Type B pancreatic cell (in vitro differentiated cells): ENCODE measurements at places on chromosomes 5 and 9. TPM values are rescaled to one million over a fixed set of nuclear protein-coding genes. Genes with fewer than 3 reads are reported as not detected.
A peak's percentile ranks its signal among the peaks of the same experiment; 100 is the strongest.

Gene NR4A3
- 2.0 and 3.4 TPM in 2 replicates for total RNA-seq

Gene PCDHGA11
- total RNA-seq, result 2.6 TPM in 2 replicates

Gene VCP
- 258 and 285 TPM in 2 replicates for total RNA-seq

Gene TMEM167A
- total RNA-seq, result 107 and 124 TPM in 2 replicates

Gene RMND5B
- total RNA-seq, result 41.8 and 52.1 TPM in 2 replicates

Gene MBLAC2
- 3.9 and 6.2 TPM in 2 replicates for total RNA-seq

Gene BSPRY
- 9.0 and 22.6 TPM in 2 replicates for total RNA-seq

Gene IL31RA
- not detected in 2 replicates for total RNA-seq

Gene N4BP3
- 6.6 and 11.2 TPM in 2 replicates for total RNA-seq

Gene ZCCHC9
- 33.9 and 37.5 TPM in 2 replicates for total RNA-seq

Gene HTR1A
- total RNA-seq, result 0.90 and 1.1 TPM in 2 replicates

Gene AGXT2
- total RNA-seq, result not detected in 2 replicates

Gene MARVELD2
- total RNA-seq, result 26.1 and 62.5 TPM in 2 replicates

Gene SLC36A3
- not detected in 2 replicates for total RNA-seq

GRCh38 chr9:109816490-109816889 lies 36.5 kb downstream of the PALM2AKAP2 start:
- peaks cover 16% of the 10 kb centered on the region for H3K4me1 ChIP-seq
- peaks cover 3% of the 10 kb centered on the region for H3K36me3 ChIP-seq
- H3K27me3 ChIP-seq, result no peaks in the 10 kb centered on the region

DNA sequence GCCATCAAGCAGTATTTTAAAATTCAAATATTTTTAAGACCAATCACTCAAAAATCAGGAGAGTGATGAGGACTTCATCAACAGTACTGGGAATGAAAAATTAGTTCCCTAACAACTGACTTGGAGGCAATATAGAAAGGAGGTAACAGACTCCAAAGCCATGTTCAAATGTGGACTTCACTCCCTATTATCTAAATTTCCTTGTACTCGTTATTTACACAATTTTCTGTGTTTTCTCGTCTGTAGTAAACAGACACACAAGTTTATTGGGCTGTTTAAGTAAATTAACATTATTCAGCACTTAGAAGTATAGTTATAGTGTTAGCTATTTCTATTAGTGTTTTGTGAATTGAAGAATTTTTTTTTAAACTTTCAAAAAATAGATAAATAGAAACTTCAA lies 159.5 kb upstream of the FTMT start:
- H3K4me3 ChIP-seq, result no peak overlapping the region
- no peak overlapping the region for H3K27ac ChIP-seq
- H3K4me1 ChIP-seq, result peaks cover 12% of the 10 kb centered on the region
- DNase-seq, result no peak
- no peaks in the 10 kb centered on the region for H3K36me3 ChIP-seq

GRCh38 chr5:109748546-109748945 lies 58.8 kb downstream of the MAN2A1 start:
- no peak for DNase-seq
- no peak overlapping the region for H3K4me3 ChIP-seq
- no peak overlapping the region for H3K27ac ChIP-seq
- H3K36me3 ChIP-seq, result peaks cover 20% of the 10 kb centered on the region
- H3K4me1 ChIP-seq, result peaks cover 23% of the 10 kb centered on the region

DNA sequence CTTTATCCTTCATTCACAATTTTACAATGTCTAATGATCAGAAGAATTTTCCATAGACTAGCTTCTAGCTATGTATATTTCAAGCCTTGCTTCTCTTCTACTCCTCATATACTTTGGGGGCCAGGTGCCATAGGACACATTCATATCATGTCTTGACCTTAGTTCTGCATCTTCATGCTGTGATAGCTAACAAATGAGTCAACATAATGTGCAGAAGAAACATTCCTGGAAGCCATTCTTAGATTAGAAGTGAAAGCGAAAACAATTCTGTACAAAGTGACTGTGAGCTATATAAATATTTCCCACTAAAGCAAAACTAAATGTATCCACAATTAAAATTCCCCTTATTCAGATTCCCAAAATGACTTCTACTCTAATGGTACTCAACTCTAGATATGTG lies 320.2 kb upstream of the NREP start:
- no peak overlapping the region for H3K4me3 ChIP-seq
- no peak overlapping the region for H3K27ac ChIP-seq
- H3K4me1 ChIP-seq, result peaks cover 3% of the 10 kb centered on the region
- H3K27me3 ChIP-seq, result no peaks in the 10 kb centered on the region
- H3K36me3 ChIP-seq, result no peaks in the 10 kb centered on the region
- DNase-seq, result no peak

GRCh38 chr5:177378884-177379883 lies 5.0 kb upstream of the SLC34A1 start:
- peak overlapping the region; percentile 27 for H3K27ac ChIP-seq
- H3K27me3 ChIP-seq, result no peaks in the 10 kb centered on the region
- H3K4me3 ChIP-seq, result no peak overlapping the region
- no peaks in the 10 kb centered on the region for H3K36me3 ChIP-seq

DNA sequence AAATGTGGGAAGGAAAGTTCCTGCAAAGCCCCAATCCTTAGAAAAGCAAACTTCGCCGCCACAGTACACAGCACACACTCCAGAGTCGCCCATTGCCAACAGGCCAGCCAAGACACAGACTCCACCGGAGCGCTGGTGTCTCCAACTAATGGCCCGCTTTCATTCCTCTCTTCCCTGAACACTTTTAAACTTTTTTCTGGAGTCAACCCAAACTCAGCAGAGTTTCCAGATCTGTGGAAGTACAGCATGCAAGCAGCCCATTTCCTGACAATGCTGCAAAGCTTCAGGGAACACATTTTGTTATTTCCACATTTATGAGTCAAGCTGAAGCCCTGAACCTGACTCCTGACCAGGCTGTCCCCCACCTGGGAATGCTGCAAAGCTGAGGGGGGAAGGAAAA lies 351.9 kb downstream of the NFIB start:
- H3K27ac ChIP-seq, result peak overlapping the region; percentile 30
- no peaks in the 10 kb centered on the region for H3K36me3 ChIP-seq
- no peak overlapping the region for H3K4me3 ChIP-seq
- H3K4me1 ChIP-seq, result peaks cover 19% of the 10 kb centered on the region
- H3K27me3 ChIP-seq, result no peaks in the 10 kb centered on the region

- no peak for DNase-seq
- no peaks in the 10 kb centered on the region for H3K36me3 ChIP-seq
- H3K4me3 ChIP-seq, result no peak overlapping the region
- H3K27ac ChIP-seq, result no peak overlapping the region
- H3K27me3 ChIP-seq, result peaks cover 12% of the 10 kb centered on the region
Measured at GRCh38 chr5:68139611-68140441, 75.7 kb upstream of the PIK3R1 start.

DNA sequence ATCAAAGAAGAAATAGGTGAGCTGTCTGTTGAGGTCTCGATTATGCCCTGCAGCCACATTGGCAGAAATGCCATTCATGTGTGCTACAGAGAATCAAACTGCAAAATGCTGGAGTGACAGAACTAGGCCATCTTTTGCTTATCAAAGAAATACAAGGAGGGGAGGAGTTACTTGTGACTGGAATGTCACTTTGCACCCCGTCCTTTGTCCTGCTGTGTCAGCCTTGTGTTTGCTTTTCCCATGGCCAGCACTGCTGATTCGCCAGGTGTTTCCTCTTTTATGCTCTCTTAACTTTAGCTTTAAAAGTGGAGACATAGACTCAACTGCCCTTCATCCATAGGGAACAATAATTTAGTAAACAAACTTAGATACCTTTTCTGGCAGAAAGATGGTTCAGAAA lies 54.3 kb downstream of the SLC46A2 start:
- no peak for DNase-seq
- H3K36me3 ChIP-seq, result peaks cover 21% of the 10 kb centered on the region
- H3K4me1 ChIP-seq, result peaks cover 12% of the 10 kb centered on the region
- H3K27me3 ChIP-seq, result no peaks in the 10 kb centered on the region

DNA sequence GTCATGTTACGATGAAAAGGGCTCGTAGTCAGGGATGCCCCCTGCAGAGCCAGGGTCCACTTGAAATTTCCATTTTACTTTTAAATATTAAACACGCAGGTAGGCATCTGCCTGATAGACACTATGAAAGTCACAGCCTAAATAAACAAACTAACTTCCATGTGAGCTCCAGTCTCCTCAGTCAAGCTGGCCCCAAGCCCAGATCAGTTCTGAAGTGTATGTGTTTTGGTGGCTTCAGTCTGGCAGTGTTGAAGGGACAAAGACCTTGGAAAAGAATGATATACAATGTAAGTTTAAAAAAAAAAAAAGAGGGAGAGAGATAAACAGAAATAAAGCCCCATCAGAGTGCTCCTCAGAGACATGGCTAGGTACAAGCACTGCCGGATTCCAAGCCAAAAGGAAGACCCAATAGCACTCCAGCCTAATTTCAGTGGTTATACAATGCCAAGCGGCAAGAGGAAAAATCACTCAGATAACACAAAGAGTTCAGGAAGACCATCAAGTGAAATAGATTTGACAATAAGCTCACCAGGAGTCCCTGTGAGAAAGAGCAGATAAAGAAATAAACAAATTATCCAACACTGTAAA lies 181.0 kb downstream of the BNC2 start:
- H3K36me3 ChIP-seq, result peaks cover 15% of the 10 kb centered on the region
- H3K27ac ChIP-seq, result no peak overlapping the region
- no peak for DNase-seq
- no peak overlapping the region for H3K4me3 ChIP-seq

GRCh38 chr9:85302938-85303756 lies 438.6 kb downstream of the AGTPBP1 start:
- H3K4me3 ChIP-seq, result peak overlapping the region; percentile 50
- H3K4me1 ChIP-seq, result peaks cover 53% of the 10 kb centered on the region
- H3K36me3 ChIP-seq, result no peaks in the 10 kb centered on the region

GRCh38 chr9:69985971-69986370 lies 57.7 kb upstream of the MAMDC2 start:
- DNase-seq, result no peak
- no peak overlapping the region for H3K4me3 ChIP-seq
- peaks cover 26% of the 10 kb centered on the region for H3K4me1 ChIP-seq
- no peak overlapping the region for H3K27ac ChIP-seq
- no peaks in the 10 kb centered on the region for H3K36me3 ChIP-seq

- H3K4me3 ChIP-seq, result no peak overlapping the region
- H3K27ac ChIP-seq, result no peak overlapping the region
- no peaks in the 10 kb centered on the region for H3K36me3 ChIP-seq
Measured at GRCh38 chr5:8766448-8766847, 779.4 kb downstream of the SEMA5A start.

- no peaks in the 10 kb centered on the region for H3K27me3 ChIP-seq
- H3K36me3 ChIP-seq, result peaks cover 7% of the 10 kb centered on the region
- H3K4me3 ChIP-seq, result peak overlapping the region; percentile 97
- peaks cover 24% of the 10 kb centered on the region for H3K4me1 ChIP-seq
- peak overlapping the region; percentile 90 for H3K27ac ChIP-seq
Measured at GRCh38 chr5:43601454-43602260, 1.3 kb upstream of the NNT start.

DNA sequence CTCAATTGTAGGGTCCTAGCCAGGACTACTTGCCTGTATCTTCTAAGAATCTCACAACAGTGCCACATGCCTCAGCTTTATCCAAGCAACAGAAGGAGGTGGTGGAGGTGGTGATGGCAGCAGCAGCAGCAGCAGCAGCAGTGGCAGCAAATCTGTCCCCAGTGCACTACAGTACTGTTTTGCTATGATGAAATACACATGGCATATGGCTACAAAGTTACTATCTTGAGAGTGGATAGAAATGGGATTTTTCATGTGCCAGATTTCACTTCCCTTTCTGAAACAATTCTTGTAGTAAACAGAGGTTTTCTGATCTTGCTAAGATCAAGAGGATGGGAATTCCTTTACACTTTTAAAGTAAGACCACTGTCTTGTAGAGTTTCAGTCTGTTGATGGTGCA lies 8.1 kb upstream of the CYSTM1 start:
- peaks cover 15% of the 10 kb centered on the region for H3K4me1 ChIP-seq
- DNase-seq, result no peak
- H3K27ac ChIP-seq, result no peak overlapping the region
- no peaks in the 10 kb centered on the region for H3K36me3 ChIP-seq
- H3K27me3 ChIP-seq, result peaks cover 5% of the 10 kb centered on the region
- H3K4me3 ChIP-seq, result no peak overlapping the region

DNA sequence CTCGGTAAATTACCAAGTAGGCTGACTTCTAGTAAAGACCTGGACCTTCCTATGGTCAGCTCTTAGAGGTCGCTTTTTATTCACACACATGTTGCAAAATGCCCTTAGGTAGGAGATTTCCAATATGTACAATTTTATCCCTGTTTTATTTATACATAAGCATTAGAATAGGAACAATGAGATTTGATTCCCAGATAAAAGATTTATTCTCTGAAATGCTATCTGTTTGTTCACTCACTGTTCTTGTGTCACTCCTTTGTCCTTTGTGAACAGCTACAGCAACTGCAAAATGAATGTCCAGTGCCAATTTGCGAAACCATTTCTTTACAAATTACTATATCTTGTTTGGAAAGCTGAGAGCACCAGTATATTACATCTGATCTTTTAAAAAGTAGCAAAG lies 991.5 kb upstream of the TYRP1 start:
- no peaks in the 10 kb centered on the region for H3K36me3 ChIP-seq
- no peak overlapping the region for H3K27ac ChIP-seq
- H3K4me1 ChIP-seq, result no peaks in the 10 kb centered on the region
- no peak overlapping the region for H3K4me3 ChIP-seq

DNA sequence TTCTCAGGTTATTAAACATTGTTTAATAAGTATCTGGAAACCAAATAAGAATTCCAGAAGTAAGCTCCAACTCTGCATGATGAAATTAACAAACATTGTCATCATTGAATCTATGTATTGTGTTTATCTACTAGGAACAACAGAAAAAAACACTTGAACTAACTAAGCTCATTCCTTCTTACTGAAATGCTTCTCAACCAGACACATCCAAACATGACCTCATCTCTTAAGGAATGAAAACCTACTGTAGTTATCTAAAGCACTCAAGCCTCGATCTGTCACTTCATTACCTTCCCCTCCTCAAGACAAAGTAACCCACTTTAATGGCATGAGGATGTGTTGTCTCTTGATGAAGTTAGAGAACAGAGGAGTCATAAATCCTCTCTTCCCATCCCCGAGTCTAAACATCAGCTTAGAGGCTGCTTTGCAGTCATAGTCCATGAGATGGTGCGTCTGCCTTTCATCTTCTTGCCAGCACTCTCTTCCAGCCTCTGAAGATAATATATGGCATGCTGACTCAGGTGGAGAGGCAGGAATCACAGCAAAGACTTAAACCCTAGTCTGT lies 86.5 kb downstream of the CEMIP2 start:
- no peak for DNase-seq
- no peaks in the 10 kb centered on the region for H3K27me3 ChIP-seq
- peaks cover 41% of the 10 kb centered on the region for H3K4me1 ChIP-seq

DNA sequence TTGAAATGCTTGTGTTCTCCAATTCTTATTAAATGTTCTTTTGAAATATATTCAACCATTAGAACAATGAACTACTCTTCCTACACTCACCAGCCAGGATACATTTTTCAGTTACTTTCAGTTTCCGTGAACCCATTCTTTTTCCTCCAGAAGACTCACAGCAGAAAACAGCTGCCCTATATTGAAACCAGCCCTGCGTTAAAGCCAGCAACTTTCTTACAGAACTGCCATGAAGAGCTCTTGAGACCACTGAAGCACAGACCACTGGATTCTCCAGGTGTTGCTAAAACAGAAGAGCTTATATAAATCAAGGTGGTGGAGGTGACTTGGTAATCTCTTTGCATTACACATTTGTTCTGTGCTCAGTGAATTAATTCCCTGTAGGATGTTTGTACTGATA lies 365.9 kb upstream of the C9orf72 start:
- peaks cover 18% of the 10 kb centered on the region for H3K4me1 ChIP-seq
- H3K27me3 ChIP-seq, result no peaks in the 10 kb centered on the region
- H3K4me3 ChIP-seq, result no peak overlapping the region
- DNase-seq, result no peak
- H3K27ac ChIP-seq, result no peak overlapping the region
